ENCODE measurements at places on chromosomes 4 and X.

DNA sequence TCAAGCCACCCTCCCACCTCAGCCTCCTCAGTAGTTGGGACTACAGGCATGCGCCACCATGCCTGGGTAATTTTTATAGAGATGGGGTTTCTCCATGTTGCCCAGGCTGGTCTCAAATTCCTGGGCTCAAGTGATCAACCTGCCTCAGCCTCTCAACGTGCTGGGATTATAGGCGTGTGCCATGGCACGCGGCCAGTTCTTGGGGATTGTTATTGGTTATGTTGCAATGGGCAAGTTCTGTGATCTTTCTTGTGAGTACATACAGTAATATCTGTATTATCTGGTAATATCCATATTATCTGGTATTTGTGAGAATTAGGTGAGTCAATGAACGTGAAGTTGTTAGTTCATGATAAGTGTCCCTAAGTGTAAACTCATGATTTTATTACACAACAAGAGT is 90.3 kb upstream of the TBL1X start:
- DNase-seq, result no peak

DNA sequence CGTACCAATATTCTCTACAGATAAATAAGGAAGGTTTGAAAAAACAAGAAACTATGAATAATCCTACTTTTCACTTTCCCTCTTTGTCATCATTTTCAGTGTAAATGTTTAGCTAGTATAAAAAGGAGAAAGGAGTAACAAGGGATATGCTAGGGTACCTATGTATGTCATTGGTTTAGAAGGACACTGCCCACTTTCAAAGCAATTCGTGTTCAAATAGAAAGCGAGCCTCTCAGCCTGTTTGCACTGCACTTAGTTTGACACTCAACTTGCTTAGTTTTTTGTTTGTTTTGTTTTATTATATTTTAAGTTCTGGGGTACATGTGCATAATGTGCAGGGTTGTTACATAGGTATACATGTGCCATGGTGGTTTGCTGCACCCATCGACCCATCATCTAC is 21.6 kb upstream of the RXFP1 start:
- DNase-seq, result no peak

DNA sequence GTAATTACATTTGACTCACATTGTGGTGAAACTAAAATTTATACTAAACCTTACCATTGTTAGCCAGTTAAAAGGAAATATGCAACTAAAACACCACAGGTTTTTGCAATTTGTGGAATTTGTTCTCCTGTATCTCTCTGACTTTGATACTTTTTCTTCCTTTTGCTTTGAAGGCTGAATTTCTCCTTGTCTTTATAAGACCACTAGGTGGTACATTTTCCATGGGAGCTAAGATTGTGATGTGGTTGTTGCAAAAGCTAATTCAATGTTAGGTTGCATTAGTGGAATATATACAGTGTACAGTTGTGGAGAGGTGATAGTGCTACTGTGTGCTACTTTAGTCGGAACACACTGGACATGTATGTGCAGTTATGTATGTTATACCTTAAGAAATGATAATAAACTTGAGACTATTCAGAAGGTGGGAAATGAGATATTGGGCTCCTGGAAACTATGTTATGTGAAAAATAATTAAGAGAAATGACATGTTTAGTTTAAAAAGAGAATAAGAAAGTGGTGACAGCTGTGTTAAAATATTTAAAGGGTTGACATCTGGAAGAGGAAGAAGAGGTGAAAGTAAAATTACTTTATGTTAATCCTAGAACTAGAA is 70.3 kb downstream of the ARL9 start:
- DNase-seq, result no peak

GRCh38 chrX:123803331-123803983 is 56.4 kb upstream of the XIAP start:
- no peak for DNase-seq

GRCh38 chr4:45751877-45752530 is 371.9 kb downstream of the GABRG1 start:
- no peak for DNase-seq

- DNase-seq, result no peak
Observed at GRCh38 chr4:29079260-29079659, 1640.9 kb upstream of the PCDH7 start.

GRCh38 chr4:139768896-139769295 is 103.3 kb downstream of the MGST2 start:
- DNase-seq, result no peak

DNA sequence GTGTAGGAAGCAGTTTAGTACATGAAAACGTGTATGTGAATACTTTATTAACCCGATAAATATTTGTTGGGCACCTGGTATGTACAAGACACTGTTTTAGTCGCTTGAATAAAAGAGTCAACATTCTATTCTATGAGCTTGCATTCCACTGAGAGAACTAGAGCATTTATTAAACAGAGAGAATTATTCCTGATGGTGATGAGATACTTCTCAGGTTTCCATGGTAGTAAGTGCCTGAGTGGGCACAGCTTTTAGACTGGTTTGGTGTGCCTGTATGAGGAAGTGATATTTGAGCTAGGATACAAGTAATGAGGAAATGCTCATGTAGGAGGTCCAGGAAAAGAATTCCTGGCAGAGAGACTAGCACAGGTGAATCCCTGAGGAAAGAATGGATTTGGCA is 94.2 kb downstream of the ATP10D start:
- no peak for DNase-seq

- DNase-seq, result no peak
Observed at GRCh38 chr4:185726931-185727330, 85.1 kb downstream of the SORBS2 start.

- DNase-seq, result no peak
Observed at GRCh38 chrX:87873347-87873941, 355.8 kb downstream of the KLHL4 start.

DNA sequence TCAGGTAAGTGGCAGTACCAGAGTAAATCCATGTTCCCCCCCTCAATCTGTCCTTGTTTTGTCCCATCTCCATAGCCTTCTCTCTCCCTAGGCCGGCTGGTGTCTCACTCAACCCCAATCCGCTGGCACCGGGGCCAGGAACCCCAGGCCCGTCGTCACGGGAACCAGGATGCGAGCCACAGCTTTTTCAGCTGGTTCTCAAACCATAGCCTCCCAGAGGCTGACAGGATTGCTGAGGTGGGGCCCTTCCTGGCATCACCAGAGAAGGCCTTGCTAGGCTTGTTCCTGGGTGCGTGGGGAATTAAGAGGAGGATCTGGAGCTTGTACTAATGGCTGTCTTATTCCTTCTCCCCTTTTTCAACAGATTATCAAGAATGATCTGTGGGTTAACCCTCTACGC is 2.7 kb downstream of the TSPYL2 start:
- no peak for DNase-seq

DNA sequence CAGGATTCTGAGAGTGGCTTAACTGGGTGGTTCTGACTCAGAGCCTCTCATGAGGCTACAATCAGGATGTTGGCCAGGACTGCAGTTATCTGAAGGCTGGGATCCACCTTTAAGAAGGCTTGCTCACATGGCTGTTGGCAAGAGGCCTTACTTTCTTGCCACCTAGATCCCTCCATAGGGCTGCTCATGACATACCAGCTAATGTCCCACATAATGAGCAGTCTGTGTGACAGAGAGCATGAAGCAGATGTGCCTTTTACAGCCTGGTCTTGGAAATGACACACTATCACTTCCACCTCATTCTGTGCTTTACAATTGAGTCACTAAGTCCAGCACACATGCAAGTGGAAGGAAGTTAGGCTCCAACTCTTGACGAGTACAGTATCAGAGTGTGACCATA is 4.3 kb upstream of the RBM3 start:
- DNase-seq, result no peak

GRCh38 chr4:183182873-183183725 is 84.0 kb downstream of the WWC2 start:
- DNase-seq, result no peak

- no peak for DNase-seq
Observed at GRCh38 chr4:150960079-150960478, 55.0 kb downstream of the LRBA start.

GRCh38 chrX:49754233-49754857 is 58.6 kb upstream of the PAGE1 start:
- no peak for DNase-seq

All from lower leg skin (tissue), 4 donors.